HFFc6 (cell line): ENCODE measurements at places on chromosomes 3 and 15.

DNA sequence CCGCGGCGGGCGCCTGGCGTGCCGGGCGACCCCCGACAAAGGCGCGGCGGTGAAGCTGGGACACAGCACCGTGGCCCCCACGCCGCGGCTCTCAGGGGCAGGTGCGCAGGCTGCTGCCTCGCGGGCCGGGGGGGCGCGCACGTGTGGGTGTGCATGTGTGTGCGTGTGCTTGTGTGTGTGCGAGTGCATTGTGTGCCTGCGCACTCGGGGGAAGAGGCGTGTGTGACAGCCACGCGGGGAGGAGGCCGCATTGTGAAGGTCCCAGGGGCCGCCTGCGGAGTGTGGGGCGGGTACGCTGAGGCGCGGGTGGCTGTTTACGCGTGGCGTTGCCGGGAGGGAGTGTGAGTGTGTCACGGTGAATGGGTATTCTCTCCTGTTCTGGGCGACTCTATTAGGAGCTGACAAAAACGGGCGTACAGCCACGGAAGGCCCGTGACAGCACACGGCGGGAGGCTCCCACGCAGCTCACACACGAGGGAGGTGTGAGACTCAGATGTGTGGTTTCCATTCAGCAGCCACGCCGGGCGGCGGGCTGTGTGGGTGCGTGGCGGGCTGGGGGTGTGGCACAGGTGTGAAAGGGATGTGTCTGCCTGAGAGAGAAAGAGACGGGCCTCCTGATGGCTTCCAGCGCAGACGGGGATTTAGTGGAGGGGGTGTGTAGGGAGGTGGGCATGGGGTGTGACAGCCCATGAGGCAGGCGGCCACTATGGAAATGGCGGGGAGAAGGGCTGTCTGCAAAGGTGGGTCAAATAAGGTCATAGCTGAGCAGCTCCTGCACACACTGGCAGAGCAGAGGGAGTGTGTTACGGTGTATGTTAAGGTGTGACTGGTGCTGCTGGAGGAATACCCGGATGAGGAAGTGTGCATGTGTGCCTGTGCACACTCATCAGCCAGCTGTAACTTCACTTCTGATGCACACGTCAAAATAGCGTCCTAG, 750 bp downstream of the PODXL2 start:
- peaks cover 4% of the 10 kb centered on the region; the same call in 1 of the 2 replicates for H3K4me1 ChIP-seq
- H3K27me3 ChIP-seq, result peaks cover 35% of the 10 kb centered on the region
- no peak for DNase-seq
- peaks cover 4% of the 10 kb centered on the region; the same call in 1 of the 2 replicates for H3K36me3 ChIP-seq

DNA sequence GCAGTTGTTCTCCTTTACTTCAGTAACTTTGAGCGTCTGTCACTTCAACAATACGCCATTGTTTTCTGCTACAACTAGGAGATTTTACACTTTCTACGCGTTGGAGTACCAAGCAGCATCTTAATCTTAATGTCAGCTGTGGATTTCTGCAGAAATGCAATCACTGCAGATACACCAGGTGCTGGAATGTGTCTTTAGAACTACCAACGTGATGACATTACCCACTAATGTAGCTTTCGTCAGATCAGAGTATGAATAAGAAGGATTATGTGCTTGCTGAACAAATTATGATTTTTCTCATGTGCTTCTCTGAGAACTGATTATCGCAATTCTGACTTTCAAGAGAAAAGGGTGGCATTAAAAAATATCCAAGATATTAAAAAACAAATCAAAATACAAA, 77.5 kb upstream of the CNTN3 start:
- H3K4me3 ChIP-seq, result no peak overlapping the region
- H3K27me3 ChIP-seq, result no peaks in the 10 kb centered on the region; the same call in 1 of the 2 replicates
- no peak overlapping the region for H3K27ac ChIP-seq
- H3K36me3 ChIP-seq, result no peaks in the 10 kb centered on the region
- no peak for DNase-seq

DNA sequence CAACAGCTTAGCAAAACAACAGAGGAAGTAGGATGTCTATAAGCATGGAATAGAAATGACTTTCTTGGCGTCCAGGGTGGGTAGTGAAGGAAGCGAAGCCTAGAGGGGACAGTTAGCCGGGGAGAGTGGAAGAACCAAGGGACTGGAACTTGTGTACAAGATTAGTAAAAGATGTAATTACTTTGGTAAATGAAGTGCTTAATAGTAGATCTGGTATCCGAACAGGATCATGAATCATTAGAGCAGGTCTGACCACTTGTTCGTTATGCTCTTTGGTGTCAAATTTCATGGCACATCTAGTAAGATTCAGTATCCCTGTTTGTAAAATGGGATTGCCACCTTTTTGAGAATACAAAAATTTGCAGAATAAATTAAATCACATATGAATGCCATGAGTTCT, 112.5 kb upstream of the MLF1 start:
- DNase-seq, result no peak
- H3K4me3 ChIP-seq, result no peak overlapping the region
- no peaks in the 10 kb centered on the region for H3K36me3 ChIP-seq
- H3K27ac ChIP-seq, result no peak overlapping the region

DNA sequence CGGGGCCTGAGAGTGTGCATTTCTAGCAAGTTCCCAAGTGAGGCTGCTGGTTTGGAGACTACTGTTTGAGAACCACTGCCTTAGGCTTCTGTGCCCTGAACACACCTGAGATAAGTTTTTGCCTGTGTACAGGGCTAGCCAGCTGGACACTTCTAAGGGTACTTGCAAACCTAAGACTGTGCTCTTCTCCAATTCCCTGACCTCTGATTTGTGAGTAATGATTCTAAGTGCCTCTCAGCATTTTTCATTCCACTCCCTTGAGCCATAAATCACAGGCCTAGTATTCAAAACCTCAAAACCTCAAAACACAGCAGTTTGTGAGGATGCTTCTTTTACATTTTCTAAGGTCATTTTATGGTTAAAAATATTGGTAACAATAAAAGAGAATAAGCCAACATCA, 148.4 kb downstream of the CHST2 start:
- H3K4me3 ChIP-seq, result no peak overlapping the region
- no peaks in the 10 kb centered on the region for H3K27me3 ChIP-seq
- H3K27ac ChIP-seq, result no peak overlapping the region
- peaks cover 17% of the 10 kb centered on the region for H3K4me1 ChIP-seq
- DNase-seq, result peak; percentile 26

GRCh38 chr15:98773616-98774015, 125.3 kb downstream of the IGF1R start:
- no peak for DNase-seq
- H3K4me1 ChIP-seq, result peaks cover 61% of the 10 kb centered on the region
- peak overlapping the region; percentile 70 for H3K27ac ChIP-seq
- H3K36me3 ChIP-seq, result 0 out of 2 replicates have a peak, but pooled peaks cover 10% of the 10 kb centered on the region
- no peaks in the 10 kb centered on the region for H3K27me3 ChIP-seq

GRCh38 chr15:47367726-47368390, 349.4 kb upstream of the SEMA6D start:
- H3K4me3 ChIP-seq, result no peak overlapping the region
- DNase-seq, result no peak
- H3K27me3 ChIP-seq, result peaks cover 4% of the 10 kb centered on the region; the same call in 1 of the 2 replicates
- no peaks in the 10 kb centered on the region for H3K4me1 ChIP-seq

GRCh38 chr15:94312946-94313345, 81.6 kb downstream of the MCTP2 start:
- H3K36me3 ChIP-seq, result no peaks in the 10 kb centered on the region; the same call in 1 of the 2 replicates
- no peak overlapping the region for H3K4me3 ChIP-seq
- H3K4me1 ChIP-seq, result no peaks in the 10 kb centered on the region
- H3K27ac ChIP-seq, result no peak overlapping the region

- H3K4me1 ChIP-seq, result no peaks in the 10 kb centered on the region
- no peak overlapping the region for H3K4me3 ChIP-seq
- no peaks in the 10 kb centered on the region; the same call in 1 of the 2 replicates for H3K27me3 ChIP-seq
These were observed 31.1 kb downstream of the TNK2 start for GRCh38 chr3:195877136-195877715.
